Stimulated activated CD4-positive, alpha-beta T cell treated with anti-CD3 and anti-CD28 coated beads, Interleukin-15, amount 100 ng/mL, for 1 hour (primary cell): ENCODE measurements at places on chromosomes 16 and 17.

DNA sequence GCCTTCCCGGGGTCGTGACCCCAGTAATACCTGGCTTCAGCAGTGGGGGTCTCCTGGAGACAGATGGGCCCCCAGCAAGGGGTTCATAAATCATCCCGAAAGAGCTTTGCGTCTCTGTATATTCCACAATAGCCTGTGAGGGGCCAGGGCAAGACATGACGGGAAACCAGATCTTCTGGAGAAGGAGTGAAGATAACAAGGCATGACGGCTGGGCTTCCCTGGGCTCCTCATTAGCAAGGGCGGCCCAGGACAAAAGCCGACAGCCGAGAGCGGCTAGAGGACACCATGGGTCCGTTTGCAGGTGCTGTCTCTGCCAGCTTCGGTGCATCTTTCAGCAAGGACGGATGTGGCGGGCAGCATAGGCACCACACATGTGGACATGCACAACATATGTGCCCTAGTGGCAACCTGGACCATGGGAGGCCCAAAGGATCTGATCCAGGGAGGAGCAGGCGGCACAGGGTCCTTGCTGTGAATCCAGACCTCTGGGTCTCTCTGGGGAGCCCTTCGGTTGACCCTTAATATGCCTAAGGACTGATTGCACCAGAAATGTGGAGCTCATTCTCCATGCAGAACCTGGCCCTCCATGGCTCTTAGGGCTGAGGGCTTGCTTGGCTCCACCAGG lies 136.9 kb upstream of the FOXF1 start:
- DNase-seq: no peak

DNA sequence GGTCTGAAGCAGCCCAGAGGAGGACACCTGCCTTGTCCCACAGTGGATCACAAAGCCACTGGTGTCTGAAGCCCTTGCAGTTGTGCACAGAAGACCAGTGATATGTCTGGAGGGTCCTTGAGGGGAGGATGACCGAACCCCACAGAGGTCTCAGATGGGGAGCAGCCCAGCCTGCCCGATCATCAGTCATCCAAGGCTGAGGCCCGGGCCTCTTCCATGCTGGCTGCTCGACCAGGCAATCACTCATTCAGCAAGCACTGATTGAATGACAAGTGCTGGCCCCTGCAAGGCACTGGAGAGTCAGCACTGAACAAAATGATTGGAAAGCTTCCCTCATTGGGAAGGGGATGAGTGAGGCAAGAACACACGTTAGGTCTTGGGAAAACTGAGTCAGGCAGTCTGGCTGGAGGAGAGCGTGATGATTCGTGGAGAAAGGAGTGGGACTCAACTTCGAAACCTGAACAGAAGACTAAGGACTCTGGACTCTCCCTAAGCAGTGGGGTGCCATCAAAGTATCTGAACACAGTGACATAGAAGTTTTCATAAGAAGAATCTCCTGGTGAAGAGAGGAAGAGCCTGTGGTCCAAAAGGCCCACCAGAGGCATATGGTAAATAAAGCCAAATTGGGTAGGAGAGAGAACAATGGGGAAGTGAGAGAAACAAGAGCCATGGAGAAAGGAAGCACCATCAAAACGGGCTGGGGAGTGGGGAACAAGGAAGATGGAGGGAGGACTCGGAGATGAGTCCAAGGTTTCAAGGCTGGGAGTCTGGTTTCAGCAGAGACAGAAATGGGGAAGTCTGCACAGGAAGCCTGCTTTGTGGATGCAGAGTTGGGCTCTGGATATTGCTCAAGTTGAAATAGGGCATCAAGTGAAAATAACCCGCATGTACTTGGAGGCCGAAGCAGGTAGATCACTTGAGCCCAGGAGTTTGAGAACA lies 10.2 kb downstream of the PIK3R5 start:
- DNase-seq: no peak

GRCh38 chr16:68197250-68197649 lies 38.7 kb downstream of the ESRP2 start:
- DNase-seq: no peak

GRCh38 chr17:77769215-77769614 lies 189.3 kb upstream of the TNRC6C start:
- DNase-seq: no peak

GRCh38 chr17:71224824-71225575 lies 895.8 kb upstream of the SOX9 start:
- no peak for DNase-seq

GRCh38 chr16:17348042-17348783 lies 122.5 kb downstream of the XYLT1 start:
- DNase-seq: no peak

DNA sequence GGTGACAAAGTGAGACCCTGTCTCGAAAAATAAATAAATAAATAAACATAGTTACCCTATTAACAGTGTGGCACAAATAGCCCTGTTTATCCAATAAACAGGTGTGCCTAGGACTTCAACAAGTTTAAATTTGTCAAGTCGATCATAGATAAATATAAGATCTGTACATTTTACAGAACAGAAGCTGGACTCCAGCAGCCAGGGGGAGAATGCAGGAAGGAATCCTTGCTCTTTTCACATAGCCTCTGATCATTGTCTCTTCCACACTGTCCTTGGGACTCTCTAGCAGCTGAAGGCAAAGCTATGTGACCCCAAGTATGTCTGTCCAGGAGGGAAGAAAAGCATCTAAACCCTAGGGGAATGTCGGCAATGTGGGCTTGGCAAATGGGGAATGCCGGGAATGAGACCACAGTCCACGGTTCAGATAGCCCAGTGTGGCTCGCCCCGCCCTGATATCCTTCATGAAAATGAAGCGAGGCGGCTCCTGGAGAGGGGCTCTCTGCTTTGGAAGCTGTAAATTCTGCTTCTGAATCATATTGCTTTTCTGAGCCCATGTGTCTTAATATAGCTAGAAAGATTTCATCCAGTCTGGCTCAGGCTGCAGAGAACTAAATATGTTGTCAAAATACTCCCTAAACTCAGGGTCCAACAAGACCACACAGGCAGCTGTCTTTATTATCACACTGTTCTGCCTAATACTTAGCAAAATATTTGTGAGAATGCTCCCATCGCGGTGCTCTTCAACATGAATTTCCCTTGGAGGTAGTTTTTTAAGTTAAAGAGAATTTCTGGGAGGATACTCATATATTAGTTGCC lies 24.9 kb upstream of the GRB2 start:
- no peak for DNase-seq

- no peak for DNase-seq
Observed at GRCh38 chr16:82203198-82203597, 33.2 kb upstream of the MPHOSPH6 start.

GRCh38 chr17:57601143-57601735 lies 143.9 kb downstream of the CCDC182 start:
- DNase-seq: no peak

DNA sequence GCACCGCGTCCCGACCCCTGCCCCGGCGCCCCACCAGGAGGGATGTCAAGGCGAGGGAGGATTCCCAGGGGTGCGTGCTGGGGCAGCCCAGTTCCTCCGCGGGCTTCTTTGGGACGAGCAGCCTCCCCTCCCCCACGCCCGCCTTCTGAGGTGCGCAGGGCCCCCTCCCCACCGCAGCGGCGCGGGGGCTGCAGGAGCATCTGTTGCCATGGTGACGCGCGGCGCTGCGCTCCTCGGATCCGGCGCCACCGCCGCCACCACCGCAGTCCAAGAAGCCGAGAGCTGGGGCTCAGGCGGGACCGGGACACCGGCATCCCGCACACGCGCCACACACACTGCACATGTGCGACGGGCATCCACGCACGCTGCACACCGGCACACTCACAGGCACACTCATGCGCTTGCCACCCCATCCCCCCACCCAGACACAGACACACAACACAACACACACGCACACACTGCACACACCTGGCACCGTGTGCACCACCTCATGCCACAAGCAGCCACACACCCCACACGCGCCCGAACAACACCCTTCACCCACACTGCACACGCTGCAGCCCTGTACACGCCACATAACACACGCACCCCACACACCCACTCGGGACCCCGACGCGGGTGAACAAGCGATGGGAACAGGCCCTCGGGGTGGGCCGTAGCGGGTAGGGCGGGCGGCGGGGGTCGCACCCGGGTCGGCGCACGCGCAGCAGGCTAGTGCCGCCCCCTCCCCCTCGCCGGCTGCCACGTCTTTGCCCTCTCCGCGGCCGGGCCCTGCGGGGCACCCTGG lies 17.0 kb downstream of the ENPP7 start:
- no peak for DNase-seq

DNA sequence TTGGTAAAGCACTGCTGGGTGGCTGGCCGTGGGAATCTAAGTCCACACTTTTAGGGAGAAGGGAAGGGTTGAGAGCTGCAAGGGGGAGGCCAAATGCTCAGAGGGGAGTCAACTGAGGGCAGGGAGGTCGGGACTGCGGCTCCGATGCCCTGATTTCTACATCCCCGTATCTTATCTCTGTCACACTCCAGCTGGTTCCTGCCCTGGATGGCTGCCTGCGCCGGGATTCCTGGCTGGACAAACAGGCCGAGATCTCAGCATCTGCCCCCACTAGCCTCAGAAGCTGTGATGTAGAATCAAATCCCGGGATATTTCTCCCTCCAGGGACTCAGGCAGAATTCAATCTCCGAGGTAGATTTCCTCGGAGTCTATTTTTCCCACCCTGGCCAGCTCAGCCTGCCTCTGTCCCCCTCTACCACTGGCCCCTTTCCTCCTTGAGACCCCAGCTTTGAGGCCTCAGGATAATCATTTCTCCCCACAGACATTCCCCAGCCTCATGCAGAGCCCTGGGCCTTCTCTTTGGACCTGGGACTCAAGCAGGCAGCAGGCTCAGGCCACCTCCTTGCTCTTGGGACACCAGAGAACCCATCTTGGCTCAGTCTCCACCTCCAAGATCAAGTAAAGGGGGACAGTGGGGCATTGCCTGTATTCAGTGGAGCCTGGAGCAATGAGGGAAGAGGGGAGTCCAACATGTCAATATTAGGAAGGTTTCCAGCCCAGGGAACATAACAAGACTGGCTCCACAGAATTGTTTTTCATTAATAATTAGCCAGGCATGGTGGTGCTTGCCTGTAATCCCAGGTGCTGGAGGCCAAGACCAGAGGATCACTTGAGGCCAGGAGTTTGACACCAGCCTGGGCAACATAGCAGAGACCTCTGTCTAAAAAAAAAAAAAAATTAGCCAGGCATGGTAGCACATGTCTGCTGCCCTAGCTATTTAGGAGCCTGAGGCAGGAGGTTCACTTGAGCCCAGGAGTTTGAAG lies 1.8 kb downstream of the SHBG start:
- no peak for DNase-seq

- no peak for DNase-seq
Observed at GRCh38 chr17:69539781-69540319, 125.4 kb downstream of the MAP2K6 start.

DNA sequence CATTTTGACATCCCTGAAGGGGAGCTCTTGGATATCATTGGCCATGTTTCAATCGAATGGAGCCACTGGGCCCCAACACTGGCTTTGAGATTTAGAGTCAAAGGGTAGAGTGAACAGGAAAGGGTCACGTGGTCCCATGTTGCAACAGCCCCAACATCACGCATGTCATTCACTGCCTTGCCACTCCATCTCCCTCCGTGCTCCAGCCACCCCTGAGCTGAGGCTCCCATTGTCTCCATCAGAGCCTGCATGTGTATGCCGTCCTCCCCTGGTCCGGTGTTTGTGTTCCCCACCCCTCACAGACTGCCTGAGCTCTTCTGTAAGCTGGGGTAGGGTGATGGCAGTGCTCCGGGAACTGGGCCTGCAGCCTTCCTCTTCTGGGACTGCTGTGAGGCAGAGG lies 12.1 kb downstream of the NFE2L1 start:
- no peak for DNase-seq

DNA sequence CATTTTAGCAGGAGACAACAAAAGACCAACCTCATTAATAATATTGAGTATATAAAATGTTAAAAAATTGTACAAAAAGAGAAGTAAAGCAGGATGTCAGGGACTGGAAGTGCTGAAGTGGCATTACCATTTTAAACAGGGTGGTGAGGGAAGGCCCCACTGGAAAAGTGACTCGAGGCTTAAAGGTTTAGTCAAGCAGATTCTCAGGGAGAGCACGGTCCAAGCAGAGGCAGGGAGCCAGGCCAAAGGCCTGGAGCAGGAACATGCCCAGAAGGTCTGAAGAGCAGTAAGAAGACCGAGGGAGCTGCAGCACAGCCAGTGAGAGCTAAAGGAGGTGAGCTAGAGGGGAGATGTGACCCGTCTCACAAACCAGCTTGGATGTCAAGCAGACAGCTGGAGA lies 7.6 kb downstream of the XPO6 start:
- DNase-seq: no peak

GRCh38 chr16:12252616-12253015 lies 276.1 kb downstream of the SNX29 start:
- no peak for DNase-seq

DNA sequence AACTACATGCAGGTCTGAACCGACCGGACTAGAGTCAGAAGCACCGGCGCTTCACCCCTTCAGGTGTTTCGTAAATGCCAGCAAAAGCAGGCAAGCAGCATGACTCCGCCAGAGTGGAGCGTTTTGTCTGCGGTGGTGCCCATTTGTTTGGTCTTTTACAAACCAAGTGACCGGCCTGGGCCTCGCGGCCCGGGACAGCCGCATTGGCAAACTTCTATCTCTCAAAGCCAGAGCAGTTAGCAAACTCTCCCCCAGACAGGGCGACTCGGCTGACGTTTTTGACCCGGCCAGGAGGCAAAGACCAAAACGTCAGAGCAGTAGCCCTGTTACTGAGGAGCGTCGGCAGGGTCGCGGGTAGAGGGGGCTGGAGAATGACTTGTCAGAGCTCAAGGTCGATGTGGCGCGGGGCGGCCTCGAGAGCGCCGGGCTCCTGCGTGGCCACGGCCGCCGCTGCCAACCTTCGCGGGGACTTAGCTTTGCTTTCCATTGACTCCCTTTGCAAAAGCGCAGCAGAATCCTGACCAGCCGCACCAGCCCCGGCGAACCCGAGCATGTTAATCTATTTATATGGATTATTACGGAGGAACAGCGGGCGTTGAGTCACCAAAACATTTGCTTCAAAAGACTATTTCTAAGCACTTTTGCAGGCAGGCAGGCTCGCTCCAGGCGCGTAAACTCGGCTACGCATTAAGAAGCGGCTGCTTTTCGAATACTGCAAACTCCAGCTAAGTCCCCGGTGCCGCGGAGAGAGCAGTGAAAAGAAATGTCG lies 763 bp upstream of the SOX9 start:
- DNase-seq: no peak

DNA sequence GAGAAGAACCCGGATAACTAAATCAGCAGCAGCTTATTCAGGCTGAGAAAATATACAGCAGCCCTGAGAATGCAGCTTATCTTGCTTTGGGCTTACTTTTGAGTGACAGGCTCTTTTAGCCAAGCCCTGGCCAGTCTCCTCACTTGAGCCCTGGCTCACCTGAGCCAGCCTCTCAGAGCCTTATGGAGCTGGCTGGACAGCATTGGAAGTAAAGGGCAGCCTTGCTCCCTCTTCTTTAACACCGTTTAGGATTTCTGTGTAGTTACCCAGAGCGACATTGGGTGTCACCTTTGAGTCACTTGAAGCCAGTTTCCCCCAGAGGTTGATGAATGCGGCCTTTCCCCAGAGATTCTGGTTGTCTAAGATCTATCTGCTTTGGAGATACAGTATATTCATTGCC lies 7.7 kb upstream of the NPIPB2 start:
- no peak for DNase-seq

- DNase-seq: no peak
Observed at GRCh38 chr17:12472252-12473173, 193.2 kb upstream of the MYOCD start.
